Naive thymus-derived CD8-positive, alpha-beta T cell (primary cell): ENCODE measurements at places on chromosomes 16 and 17. TPM values are rescaled to one million over a fixed set of nuclear protein-coding genes. Genes with fewer than 3 reads are reported as not detected.

ZP2 gene
- polyA plus RNA-seq = not detected

ZPBP2 gene
- polyA plus RNA-seq = not detected

MC1R gene
- not detected for polyA plus RNA-seq

HSPB9 gene
- polyA plus RNA-seq = not detected

DOC2B gene
- polyA plus RNA-seq = not detected

SYNGR3 gene
- 1.1 TPM for polyA plus RNA-seq

PHKB gene
- 25.1 TPM for polyA plus RNA-seq

CRHR1 gene
- not detected for polyA plus RNA-seq

ANKRD40CL gene
- polyA plus RNA-seq = not detected

NPIPB13 gene
- polyA plus RNA-seq = 0.40 TPM

MGAT5B gene
- not detected for polyA plus RNA-seq

HLF gene
- 0.03 TPM for polyA plus RNA-seq

CCL7 gene
- not detected for polyA plus RNA-seq

SMIM5 gene
- not detected for polyA plus RNA-seq

WSCD1 gene
- not detected for polyA plus RNA-seq

TTYH2 gene
- polyA plus RNA-seq = 2.2 TPM

BRIP1 gene
- polyA plus RNA-seq = 0.72 TPM

MYO18A gene
- polyA plus RNA-seq = 5.9 TPM

KRTAP4-4 gene
- polyA plus RNA-seq = not detected

TP53TG3B gene
- not detected for polyA plus RNA-seq

COQ9 gene
- polyA plus RNA-seq = 59.0 TPM

CLDN7 gene
- polyA plus RNA-seq = 7.1 TPM

SHISA9 gene
- polyA plus RNA-seq = not detected

FBXL16 gene
- polyA plus RNA-seq = 3.0 TPM

MFSD6L gene
- polyA plus RNA-seq = not detected

GPR179 gene
- polyA plus RNA-seq = not detected

CEP112 gene
- 0.27 TPM for polyA plus RNA-seq

CDH5 gene
- not detected for polyA plus RNA-seq

MILR1 gene
- not detected for polyA plus RNA-seq

FTSJ3 gene
- 24.0 TPM for polyA plus RNA-seq

PRAC1 gene
- polyA plus RNA-seq = not detected

OXLD1 gene
- 110 TPM for polyA plus RNA-seq

HASPIN gene
- 0.13 TPM for polyA plus RNA-seq

TRIM25 gene
- 5.2 TPM for polyA plus RNA-seq

CACNA1G gene
- polyA plus RNA-seq = not detected

MTHFSD gene
- polyA plus RNA-seq = 9.8 TPM

PPL gene
- 0.48 TPM for polyA plus RNA-seq

ATP2C2 gene
- not detected for polyA plus RNA-seq

PHKG2 gene
- polyA plus RNA-seq = 43.1 TPM

ITGAL gene
- 124 TPM for polyA plus RNA-seq

UTS2R gene
- polyA plus RNA-seq = not detected
